Right atrium auricular region (tissue), 2 donors: ENCODE measurements at places on chromosomes 3 and 15. TPM values are rescaled to one million over a fixed set of nuclear protein-coding genes. Genes with fewer than 3 reads are reported as not detected.

- DNase-seq: no peak
These were observed 119.7 kb downstream of the CD47 start for GRCh38 chr3:107970993-107971580.

ACTRT3 gene
- total RNA-seq: 1.4 TPM

GRCh38 chr15:68789534-68790241 is 31.0 kb downstream of the ANP32A start:
- no peak for DNase-seq

CASR gene
- not detected for total RNA-seq

- DNase-seq: peak; percentile 48
These were observed 1.4 kb downstream of the C3orf22 start for GRCh38 chr3:126557415-126557745.

GRCh38 chr15:81666839-81667238 is 292.8 kb upstream of the TMC3 start:
- no peak for DNase-seq

DNA sequence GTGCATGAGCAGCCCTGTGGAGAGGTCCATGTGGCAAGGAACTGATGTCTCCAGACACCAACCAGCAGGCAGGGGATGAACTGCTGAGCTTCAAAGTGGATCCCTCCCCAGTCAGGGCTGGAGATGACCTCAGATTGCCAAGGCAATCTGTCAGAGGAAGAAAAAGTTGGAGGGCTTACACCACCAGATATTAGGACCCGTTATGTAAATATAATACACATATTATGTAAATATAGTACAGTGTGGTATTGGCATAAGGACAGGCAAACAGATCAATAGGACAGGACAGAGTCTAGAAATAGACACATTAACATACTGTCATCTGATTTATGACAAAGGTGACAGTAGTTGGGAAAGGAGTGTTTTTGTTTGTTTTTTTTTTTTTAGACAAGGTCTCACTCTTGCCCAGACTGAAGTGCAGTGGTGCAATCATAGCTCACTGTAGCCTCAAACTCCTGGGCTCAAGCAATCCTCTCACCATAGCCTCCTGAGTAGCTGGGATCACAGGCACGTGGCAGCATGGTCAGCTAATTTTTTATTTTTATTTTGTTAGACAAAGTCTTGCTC is 18.0 kb upstream of the RAB7A start:
- DNase-seq: no peak

DNA sequence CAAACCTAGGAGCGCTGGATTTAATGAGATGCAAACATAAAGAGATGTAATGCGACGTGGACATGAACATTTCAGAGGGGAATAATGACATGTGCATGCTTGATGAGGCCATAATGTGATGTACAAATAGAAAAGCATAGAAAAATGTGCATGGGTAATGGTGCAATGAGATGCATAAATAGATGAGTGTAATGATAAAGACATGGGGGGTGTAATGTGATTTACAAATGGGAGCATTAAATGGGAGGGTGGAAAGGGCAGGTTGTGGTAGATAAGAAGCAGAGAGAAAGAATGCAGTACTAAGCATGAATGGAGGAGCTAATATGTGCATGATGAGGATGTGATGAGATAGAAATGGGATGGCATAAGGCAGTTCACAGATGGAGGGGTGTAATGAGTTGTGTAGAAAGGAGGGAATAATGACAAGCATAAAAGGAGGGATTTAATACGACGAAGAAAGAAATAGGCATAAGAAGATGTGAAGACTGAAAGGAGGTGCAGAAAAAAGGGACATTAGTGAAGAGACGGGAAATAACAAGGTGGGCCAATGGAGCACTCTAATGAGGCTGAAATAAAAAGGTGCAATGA is 137.5 kb upstream of the CCNL1 start:
- DNase-seq: no peak

SPG11 gene
- 40.1 TPM for total RNA-seq

GRCh38 chr3:16618721-16619120 is 13.5 kb upstream of the DAZL start:
- no peak for DNase-seq
